ENCODE measurements at places on chromosomes 13 and 19.

DNA sequence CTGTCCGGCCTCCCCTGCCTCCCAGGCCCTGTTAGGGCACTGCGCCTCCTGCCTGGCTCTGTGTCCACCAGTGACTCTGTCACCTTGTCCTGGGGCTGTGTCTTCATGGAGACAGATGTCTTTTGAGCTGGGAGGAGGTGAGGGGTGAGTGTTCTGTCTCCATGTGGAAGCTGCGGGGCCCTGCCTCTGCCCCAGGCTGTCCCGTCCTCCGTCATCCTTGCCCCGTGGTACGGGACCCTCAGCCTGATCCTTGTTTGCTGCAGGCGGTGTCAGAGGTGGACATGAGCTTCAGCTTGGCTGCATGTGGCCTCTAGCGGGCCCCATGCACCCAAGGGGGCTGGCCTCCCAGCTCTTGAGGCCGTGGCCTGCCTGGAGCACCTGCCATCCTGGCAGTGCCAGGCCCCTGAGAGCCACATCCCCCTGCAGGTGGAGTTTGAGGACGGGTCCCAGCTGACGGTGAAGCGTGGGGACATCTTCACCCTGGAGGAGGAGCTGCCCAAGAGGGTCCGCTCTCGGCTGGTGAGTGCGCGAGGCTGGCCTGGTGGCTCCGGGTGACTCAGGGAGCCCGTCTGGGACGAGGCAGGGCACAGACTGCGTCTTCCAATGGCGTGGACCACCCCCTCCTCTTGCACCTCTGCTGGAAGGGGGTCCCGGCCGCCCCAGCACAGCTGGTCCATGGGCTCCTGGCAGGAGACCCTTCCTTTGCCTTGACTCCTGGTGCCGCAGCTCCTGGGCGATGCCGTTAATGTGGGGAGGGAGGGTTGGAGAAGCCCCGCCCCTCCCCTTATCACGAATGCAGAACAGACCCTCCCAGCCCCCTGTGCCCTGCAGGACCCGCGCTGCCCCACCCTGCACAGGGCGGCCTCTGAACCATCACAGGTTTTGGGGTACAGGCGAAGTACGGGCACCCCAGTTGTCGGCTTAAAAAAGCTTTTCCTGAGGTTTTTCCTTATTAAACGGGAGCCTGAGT lies 181.3 kb downstream of the KDM4B start:
- no peak for DNase-seq

GRCh38 chr13:73879346-73880015 lies 254.7 kb downstream of the KLF12 start:
- DNase-seq = no peak

GRCh38 chr13:42328672-42329071 lies 56.7 kb downstream of the AKAP11 start:
- no peak for DNase-seq

GRCh38 chr19:48513289-48514122 lies 1.9 kb upstream of the LMTK3 start:
- no peak for DNase-seq

DNA sequence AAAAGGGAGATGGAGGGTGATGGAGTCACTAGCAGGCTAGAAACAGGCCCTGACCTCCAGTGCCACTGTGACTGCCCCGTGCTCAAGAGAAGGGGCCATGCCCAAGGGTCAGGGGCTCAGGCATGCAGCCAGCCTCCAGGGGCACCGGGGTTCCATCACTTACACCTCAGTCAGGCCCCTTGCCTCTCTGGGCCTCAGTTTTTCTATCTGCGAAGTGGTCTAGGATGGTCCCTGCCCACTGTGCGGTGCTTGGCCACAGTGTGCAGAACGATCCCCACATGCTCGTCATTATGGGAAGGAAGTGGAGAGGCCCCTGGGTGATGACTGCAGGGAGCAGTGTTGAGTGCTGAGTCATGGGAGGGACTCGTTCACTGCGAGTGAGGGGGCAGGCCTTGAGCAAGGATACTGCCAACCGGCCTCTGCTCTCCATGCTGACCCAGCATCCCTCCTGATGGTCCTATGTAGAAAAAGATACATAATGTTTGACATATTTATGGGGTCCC lies 23.1 kb downstream of the TMED1 start:
- DNase-seq = no peak

DNA sequence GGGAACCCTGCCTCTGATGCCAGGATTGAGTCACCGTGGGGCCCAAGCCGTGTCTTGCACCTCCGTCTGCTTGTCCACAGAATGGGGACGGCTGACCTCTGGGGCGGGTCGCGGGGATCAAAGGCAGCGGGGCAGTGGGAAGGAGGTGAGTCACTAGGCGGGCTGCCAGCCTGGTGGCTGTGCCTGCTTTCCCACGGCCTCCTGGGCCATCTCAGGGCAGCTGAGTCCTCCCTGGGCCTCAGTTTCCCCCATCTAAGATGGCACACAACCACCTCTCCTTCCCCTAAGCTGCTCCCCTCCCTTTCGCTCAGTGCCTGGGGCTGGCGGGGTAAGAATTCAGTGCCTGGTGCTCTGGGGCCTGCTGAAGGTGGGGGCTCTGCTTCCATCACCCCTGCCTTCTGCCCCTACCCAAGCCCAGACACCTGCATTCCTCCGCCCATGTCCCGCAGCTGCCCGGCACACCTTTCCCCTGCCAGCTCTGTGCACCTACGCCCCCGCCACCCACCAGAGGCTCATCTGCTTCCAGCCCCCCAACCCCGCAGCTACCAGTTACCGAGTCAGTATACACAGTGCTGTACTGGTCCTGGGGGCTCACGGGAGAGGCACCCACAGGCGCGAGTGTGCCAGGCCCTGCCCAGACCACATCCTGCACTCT lies 3.5 kb downstream of the MKNK2 start:
- DNase-seq = no peak

DNA sequence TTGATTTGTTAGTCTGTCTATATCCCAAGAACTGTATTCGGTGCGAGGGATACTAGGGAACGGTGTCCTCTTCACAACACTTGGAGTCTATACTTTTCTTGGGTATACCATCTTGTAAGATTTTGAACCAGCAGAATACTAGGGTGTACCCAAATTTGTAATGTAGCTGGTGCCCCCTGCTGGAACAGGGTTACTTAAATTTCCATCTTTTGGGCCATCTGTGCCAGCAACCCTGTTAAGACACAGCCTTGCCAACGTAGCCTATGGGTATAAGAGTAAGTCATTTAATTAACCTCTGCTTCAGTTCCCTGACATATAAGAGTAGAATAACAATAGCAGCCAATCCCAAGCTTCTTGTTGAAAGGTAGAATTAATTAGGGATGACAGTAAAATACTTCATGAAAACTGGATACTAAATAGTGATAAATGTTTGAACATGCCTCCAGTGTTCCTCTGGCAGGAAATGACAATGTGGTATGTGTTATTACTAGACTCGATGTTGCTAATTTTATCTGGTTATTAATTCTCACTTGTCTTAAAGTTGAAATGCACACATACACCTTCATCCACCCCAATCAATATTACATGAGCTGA lies 607.6 kb downstream of the FGF9 start:
- peak; percentile 5 for DNase-seq

GRCh38 chr19:366205-366783 lies 21.7 kb upstream of the MIER2 start:
- DNase-seq = no peak

DNA sequence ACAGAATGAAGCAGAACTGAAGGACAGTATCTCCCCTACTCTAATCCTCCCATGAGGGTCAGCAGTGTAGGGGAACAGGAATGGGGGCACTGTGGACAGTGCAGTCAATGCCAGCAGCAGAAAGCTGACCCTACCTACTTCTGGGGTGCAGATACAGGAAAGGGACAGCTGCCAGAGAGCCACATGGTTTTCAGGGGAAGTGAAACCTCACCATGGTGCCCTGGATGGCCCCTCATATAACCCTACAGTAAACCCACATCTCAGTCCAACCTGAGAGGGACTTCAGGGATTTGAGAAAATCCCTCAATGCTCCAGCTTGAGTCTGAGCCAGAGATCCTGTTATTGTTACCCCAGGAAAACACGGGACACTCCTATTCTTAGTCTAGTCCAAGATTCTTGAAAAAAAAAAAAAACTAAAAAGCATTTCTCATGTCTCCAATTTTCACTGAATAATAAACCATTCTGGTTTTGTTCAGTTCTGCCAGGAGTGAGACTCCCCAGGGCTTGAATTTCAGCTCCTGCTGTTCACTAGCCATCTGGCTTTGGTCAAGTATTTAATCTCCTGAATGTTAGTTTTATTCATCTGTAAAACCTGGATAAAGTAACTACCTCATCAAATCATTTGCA lies 511.6 kb upstream of the ARGLU1 start:
- no peak for DNase-seq

- no peak for DNase-seq
These were observed 8.3 kb downstream of the TMEM143 start for GRCh38 chr19:48355365-48355954.
